Heart left ventricle (tissue), 16 donors: ENCODE measurements at places on chromosomes 6 and 20. TPM values are rescaled to one million over a fixed set of nuclear protein-coding genes. Genes with fewer than 3 reads are reported as not detected.

CST1 gene
- not detected for total RNA-seq

BMP7 gene
- 3.4 TPM for total RNA-seq

KCNK5 gene
- 0.40 TPM for total RNA-seq

DNA sequence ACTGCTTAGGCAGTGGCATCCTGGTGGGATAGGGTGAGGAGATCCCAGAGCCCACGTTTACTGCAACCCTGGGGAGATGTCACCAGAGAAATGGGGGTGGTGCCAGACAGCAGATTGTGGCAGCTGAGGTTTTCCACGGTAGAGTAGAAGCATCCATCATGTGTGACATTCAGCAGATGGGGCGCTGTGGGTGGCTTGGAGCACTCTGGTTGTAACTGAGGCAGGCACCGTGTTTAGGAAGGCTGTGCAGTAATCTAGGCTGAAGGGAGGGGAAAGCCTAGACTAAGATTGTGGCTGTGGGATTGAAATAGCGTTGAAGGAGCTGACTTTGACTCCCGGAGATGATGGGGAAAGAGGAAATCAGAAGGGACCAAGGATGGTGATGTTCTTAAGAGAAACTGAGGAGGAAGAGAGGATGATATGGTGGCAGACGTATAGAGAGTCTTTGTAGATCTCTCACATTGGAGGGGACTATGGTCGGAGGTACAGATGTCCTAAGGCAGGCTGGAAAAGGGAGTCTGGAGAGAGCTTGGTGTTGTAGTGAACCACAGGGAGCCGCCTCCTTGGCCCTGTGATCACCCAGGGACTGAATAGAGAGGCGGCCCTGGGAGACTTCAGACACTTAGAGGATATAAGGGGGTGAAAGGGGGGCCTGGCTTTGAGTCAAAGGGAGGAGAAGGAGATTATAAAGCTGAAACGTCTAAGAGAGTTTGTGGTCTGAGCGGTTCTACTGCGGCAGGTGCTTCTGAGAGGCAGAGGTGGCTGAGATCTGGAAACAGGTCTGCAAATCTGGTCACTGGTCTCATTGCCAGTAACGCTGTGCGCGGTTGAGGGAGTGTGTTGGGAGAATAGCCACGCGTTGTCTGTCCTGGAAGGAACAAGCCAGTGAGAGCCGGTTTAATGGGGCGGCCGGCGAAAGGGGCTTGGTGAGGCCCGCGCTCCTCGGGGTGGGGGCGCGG, 792 bp upstream of the MICA start:
- peak overlapping the region; percentile 84 for H3K4me3 ChIP-seq
- peak overlapping the region; percentile 70 for H3K27ac ChIP-seq
- H3K4me1 ChIP-seq = peaks cover 33% of the 10 kb centered on the region
- no peaks in the 10 kb centered on the region for H3K27me3 ChIP-seq
- DNase-seq = no peak
- H3K36me3 ChIP-seq = no peaks in the 10 kb centered on the region

DNA sequence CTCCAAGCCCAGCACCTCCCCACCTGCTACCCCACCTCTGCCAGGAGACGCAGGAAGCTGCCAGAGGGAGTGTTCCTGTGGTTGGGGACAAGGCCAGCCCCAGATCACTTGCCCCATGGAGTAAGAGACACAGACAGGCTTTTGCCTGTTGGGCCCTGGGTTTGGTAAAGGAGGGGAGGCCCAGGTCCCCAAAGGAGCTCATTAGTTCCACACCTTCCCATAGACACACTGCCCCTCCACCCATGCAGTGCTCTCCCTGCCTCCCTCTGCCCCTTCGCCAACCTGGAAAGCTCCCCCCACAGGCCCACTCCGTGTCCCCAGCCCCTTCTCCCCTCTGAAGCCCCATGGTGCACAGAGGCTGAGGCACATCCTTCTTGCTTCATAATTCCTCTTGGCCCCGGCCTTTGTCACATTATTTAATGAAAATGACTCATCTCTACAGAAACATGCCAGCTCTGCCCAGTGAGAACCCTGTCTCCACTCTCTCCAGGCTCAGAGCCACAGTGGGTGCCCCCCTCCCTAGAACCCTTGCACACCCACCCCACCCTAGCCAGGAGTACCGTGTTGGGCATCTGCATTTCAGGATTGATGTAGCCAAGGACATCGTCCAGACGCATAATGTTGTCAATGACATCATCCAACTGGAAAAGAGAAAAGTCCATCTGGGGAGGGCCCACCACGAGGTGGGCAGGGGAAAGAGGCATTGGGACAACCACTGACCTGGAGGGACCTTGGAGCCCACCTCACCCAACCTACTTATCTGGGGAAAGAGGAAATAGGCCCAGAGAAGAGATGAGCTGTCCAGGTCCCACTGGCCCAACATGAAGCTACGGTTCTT, 46.0 kb downstream of the TFEB start:
- H3K4me1 ChIP-seq = peaks cover 12% of the 10 kb centered on the region
- peaks cover 15% of the 10 kb centered on the region for H3K36me3 ChIP-seq
- H3K27me3 ChIP-seq = no peaks in the 10 kb centered on the region
- DNase-seq = no peak

- H3K27ac ChIP-seq = no peak overlapping the region
- no peak overlapping the region for H3K4me3 ChIP-seq
- no peaks in the 10 kb centered on the region for H3K4me1 ChIP-seq
- no peaks in the 10 kb centered on the region for H3K27me3 ChIP-seq
- DNase-seq = no peak
- no peaks in the 10 kb centered on the region for H3K36me3 ChIP-seq
Observed at GRCh38 chr6:104460738-104461483, 398.8 kb downstream of the HACE1 start.

DNA sequence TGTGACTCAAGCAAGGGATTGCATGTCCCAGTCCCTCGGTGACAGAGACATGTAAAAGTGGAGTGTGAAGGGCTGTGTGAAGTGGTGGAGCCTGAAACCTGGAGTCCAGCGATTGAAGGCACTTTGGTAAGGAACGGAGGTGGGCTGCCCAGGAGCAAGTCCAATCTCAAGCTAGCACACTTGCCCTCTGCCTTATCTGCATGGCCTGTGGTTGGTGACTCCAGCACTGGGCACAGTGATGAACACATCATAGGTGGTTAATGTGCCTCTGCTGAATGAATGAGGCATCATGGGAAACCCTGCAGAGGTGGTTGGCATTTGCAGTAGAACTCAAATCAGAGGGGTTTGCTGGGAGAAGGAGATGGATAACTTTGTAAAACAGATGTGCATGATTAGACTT, 14.9 kb upstream of the ULBP3 start:
- no peak for DNase-seq
- no peaks in the 10 kb centered on the region for H3K36me3 ChIP-seq
- no peak overlapping the region for H3K27ac ChIP-seq

DNA sequence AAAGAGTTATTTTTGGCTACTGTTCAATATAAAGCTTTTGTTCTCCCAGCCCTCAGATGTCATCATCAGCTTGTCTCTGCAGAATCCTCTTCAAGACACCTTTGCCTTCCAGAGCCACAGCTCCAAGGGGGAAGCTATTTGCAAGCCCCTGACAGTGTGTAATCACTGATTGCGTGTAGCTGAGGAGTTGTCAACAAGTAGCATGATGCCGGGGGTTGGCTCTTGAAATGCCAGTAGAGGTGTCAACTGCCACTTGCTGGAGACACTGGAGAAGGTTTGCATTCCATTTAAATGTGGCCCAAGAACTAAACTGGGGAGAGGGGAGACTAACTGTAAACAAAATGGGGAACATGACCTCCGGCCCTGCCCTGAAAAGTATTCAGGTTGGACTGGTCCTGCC, 44.3 kb upstream of the PDYN start:
- DNase-seq = no peak
- H3K36me3 ChIP-seq = no peaks in the 10 kb centered on the region
- no peaks in the 10 kb centered on the region for H3K4me1 ChIP-seq
- H3K27ac ChIP-seq = no peak overlapping the region
- no peak overlapping the region for H3K4me3 ChIP-seq

GRCh38 chr6:38154731-38155130, 335.2 kb downstream of the ZFAND3 start:
- H3K27ac ChIP-seq = no peak overlapping the region
- no peak for DNase-seq
- no peak overlapping the region for H3K4me3 ChIP-seq
- H3K4me1 ChIP-seq = peaks cover 3% of the 10 kb centered on the region
